ENCODE measurements at places on chromosomes 7 and 10.

DNA sequence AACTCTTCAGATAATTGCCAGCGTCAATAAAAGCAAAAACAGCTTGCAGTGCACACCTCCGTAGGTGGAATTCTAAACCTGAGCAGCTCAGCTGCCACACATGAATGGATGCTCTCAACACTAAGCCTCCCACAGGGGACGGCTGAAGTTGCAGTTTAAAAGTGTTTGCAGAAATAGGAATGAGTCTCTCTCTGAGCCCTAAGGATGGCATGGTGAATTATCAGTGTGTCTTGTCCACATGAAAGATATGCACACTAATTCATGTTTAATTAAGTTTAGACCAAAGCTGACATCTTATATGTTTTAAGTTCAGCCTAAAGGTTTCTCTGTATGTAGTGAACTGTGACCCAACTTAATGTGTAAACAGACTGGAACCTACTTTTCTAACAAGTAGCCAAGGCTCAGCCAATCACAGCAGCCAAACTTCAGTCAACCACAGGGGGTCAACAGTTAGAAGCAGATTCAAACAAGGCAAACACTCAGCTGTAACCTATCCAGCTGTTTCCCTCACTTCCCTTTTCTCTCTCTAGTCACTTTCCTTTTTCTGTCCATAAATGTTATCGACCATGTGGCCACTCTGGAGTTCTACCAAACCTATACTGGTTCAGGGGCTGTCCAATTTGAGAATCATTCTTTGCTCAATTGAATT lies 38.1 kb downstream of the CTTNBP2 start:
- DNase-seq = no peak

- no peak for DNase-seq
Measured at GRCh38 chr10:77479586-77479985, 158.0 kb downstream of the KCNMA1 start.

DNA sequence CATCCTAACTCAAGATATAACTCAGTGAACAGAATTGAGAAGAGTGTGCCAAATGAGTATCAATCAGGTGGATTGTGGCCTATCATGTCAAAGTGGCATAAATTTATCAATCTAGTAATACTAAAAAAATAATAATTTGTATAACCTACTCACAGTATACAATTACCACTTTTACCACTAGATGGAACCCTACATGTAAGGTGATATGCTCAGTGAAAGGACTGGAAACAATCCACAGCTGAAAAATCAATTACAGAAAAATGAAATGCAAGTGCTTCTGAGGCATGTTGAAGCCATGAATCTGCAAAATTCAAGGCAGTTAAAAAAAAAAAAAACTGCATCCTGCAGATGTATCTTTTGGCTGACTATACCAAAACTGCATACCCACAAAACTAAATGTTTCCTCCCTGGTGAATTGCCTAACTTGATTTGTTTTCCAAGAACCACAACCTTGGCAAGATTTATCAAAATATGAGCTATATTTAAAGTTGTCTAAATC lies 13.9 kb downstream of the ARHGAP19 start:
- peak; percentile 46 for DNase-seq

GRCh38 chr10:21432266-21432665 lies 93.2 kb downstream of the SKIDA1 start:
- no peak for DNase-seq

DNA sequence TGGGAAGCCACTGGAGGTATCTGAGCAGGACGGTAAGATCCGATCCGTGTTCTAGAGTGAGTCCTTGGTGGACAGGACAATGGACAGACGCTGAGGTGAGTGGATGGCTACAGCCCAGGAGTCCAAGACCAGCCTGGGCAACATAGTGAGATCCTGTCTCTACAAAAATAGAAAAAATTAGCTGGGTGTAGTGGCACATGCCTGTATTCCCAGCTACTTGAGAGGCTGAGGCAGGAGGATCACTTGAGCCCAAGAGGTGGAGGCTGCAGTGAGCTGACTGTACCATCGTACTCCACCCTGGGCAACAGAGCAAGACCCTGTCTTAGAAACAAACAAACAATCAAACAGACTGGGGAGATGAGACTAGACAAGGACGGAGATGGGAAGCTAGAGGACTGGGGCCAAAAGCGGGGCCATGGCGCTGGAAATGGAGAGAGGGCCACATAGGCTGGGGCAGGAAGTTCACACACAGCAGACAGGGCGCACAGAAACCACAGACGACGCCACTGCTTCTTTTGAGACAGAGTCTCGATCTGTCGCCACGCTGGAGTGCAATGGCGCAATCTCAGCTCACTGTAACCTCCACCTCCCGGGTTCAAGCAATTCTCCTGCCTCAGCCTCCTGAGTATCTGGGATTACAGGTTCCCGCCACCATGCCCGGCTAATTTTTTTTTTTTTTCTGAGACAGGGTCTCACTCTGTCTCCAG lies 24.7 kb downstream of the DAGLB start:
- DNase-seq = no peak
